ENCODE measurements at places on chromosomes 1 and 21.

- peak; percentile 0 for DNase-seq
Observed at GRCh38 chr1:227899141-227899819, 48.5 kb downstream of the WNT9A start.

DNA sequence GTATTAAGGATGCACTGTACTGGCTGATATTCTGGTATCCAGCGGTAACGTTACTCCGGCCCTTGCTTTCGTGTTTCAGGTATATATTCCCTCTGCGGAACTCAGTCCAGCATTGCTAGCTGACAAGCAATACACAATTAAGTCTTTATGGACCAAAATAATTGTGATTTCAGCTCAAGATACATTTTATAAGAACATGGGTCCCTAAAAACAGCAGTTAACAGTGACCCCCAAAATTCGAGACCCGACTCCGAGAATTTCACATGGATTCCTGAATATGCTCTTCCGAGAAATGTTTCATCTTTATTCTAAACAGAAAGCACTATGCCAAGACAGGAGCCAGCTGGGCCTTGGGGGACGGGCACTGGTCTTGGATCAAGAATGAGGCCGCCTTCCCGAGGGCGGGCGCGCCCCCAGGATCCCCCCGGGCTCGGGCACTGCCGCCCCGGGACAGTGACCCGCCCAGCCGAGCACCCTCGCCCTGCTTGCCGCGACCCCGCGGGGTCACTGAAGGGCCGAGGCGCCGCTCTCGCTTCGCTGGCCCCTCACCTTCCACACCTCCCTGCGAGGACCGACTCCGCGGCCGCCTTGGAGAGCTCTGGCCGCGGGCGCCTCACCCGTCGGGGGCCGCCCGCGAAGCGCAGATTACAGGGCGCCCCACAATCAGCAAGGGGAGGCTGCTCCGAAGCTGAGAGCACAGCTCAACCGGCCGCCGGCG lies 610 bp downstream of the SCYL3 start:
- no peak for DNase-seq

- no peak for DNase-seq
Observed at GRCh38 chr1:172946814-172947507, 103.8 kb downstream of the TNFSF18 start.

DNA sequence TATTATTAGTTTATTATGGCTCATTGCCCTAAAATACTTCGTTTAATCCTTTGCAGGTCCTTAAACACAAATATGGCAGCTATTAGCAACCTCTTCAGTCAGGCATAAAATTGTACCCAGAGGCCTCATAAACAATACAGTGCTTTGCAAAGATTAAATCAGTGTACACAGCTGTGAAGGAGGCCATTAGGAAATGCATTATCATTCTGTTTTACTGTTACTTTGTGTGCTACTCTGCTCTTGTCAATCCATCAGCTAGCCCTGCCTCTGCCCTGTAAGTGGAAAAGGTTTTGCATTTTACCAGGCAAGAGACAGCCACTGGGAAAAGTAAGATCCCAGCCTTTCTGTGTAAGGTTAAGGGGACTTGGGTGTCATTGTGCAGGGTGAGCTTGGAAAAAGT lies 415.7 kb upstream of the DAB1 start:
- no peak for DNase-seq

DNA sequence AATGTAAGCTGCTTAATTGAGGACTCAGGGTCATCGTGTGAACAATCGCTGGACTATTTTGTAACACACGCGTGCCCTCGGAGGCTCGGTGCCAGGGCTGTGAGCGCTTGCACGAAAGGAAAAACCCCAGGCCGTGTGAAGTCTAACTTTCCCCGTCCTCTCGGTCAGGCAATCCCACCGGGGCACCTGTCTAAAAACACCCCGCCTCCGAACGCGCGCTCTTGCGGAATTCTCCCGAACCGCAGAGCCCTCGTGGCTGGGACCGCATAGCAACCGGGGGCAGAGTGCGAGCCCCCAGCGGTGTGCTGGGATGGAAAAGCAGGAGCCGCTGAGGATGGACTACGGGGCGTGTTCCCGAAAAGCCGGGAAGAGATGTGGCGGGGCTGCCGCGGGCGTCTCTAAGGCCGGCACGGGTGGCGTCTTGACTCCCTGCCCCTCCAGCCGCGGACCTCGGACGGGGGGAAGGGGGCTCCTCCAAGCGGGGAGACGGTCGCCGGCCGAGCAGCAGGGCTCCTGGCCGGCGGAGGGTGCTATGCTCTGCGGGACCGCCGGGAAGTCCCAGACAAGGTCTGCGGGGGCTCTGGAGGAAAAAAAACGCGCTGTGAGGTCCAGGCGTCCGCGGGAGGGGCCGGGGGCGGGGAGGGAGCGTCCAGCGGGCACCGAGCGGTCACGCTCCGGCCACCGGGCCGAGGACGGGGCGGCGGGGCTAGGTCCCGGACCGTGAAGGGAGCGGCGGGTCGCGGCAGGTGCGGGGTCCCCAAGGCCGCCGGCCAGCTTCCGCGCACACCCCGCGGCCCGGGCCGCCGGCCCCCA lies 936 bp downstream of the ZBTB21 start:
- peak; percentile 65 for DNase-seq

GRCh38 chr1:155184835-155185782 lies 11.5 kb downstream of the TRIM46 start:
- DNase-seq: no peak

DNA sequence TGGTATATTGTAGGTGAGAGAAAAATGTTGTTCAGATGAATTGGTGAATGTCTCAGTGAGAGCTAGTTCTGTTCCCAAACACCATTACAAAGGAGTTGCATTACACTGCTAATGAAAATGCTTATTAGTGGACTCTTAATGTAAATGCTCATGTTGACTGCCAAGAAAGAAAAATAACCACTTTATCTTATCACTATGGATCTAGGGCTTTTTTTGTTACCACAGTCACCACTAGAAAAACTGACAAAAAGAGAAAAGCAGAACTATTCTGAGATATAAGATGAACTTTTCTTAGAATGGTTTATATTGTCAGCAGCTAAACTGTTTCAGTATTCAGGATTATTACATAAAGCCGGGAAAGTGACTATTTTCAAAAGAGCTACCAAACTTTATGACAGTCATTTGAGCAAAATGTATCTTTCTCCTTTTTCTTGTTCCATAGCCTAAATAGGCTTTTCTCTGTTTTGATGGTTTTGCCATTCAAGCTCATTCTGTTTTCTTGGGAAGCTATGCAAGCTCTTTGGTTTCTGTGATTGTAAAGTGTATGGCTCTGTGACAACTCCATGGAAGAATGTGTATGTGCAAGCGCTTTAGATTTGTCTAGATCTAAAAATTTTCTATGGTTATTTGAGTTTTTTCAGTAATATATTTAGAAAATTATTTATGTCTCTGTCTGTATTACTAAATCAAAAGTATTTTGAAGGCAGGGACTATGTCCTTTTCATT lies 64.2 kb upstream of the DPH5 start:
- no peak for DNase-seq

GRCh38 chr1:1432951-1433803 lies 2.3 kb upstream of the VWA1 start:
- peak; percentile 82 for DNase-seq

- no peak for DNase-seq
Observed at GRCh38 chr1:83905315-83905907, 93.5 kb downstream of the TTLL7 start.

DNA sequence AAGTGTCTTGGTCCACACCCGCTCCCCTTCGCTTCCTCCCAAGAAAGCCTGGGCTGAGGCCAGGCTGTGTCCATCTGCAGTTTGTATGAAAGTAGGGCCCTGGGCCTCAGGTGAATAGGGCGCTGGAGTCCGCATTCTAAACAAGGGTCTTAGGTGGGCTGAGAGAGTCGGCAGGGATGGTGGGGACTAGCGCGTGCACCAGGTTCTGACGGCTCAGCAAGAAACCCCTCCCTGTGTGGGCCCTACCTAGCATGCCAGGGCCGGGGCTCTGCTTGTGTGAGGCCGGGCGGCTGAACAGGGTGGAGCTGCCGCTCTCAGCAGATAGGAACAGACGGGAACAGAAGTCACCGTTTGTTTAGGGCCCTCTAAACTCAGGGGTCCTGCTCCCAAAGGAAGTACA lies 1.7 kb downstream of the ACTRT2 start:
- DNase-seq: no peak

GRCh38 chr1:217899614-217900013 lies 268.5 kb downstream of the SPATA17 start:
- DNase-seq: no peak

DNA sequence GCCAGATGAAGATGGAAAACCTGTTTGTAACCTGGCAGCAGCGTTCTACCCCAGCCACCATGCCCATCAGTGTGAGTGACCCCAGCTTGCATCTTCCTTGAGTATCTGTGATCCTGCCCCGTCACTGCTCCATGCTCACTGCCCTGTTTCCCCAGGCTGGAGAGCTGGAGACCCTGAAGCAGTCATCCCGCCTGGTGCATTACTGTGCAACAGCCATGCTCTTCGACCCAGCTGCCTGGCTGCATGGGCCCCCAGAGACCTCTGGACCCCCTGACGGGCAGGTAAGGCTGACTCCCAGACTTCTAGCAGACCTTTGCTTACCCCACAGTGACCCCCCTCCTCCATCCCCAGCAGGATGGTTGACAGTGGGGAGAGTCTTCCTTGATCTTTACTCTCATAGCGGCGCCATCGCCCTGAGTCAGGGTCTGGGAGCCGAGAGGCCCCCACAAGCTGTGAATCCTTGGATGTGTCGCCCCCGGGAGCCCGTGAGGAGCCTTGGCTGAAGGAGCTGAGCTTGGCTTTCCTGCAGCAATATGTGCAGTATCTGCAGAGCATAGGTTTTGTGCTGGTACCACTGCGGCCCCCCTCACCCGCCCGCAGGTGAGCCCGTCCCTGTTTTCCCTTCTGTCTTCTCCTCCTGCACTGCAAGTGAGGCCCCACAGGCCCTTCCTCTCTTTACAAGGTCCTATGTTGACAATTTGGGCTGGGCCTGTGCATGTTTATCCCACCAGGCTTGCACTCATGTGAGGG lies 10.4 kb downstream of the HYI start:
- no peak for DNase-seq

DNA sequence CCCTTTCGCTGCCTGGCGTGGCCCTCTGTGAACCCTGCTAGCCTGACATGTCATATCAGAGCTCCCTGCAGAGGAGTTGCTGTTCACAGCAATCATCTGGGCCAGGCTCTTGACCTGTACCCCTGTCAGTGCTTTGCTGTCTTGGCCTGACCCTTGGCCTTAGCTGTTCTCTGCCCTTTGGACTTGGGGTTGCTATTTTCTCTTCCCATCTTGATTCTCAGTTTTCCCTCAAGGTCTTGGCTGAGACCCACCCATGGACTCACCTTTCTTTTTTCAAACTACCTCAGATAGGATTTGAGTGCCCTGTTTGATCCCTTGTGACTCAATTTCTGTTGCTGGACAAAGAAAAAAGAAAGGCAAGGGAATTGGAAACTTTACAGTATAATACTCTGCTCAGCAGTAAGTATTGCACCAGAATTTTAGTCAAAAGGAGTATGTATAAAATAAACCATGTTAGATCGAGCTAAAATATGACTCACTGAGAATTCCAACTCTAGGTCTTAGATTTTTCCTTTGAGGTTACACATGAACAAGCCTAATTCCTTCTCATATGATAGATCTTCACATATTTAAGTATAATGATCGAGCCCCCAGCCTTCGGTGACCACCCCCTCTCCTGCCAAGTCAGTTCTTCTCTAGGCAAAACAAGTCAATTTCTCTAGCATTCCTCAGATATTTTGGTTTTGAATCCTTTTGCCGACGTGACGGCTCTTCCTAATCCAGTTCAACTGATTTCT lies 110.5 kb downstream of the NGF start:
- no peak for DNase-seq

DNA sequence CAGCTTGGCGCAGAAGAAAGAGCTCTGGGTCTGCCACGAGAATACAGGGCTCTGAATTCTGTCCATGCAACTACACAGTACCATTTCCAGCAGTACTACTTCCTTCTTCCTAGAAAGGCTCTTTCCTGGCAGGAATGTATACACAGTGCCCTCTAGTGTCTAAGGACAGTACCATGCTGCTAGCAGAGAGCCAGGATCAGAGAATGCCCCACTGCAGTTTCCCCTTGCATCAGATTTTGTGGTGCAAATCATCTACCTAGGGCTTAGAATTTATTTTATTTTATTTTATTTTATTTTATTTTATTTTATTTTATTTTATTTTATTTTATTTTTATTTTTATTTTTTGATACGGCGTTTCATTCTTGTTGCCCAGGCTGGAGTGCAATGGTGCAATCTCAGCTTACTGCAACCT lies 50.8 kb downstream of the PAX7 start:
- peak; percentile 21 for DNase-seq

DNA sequence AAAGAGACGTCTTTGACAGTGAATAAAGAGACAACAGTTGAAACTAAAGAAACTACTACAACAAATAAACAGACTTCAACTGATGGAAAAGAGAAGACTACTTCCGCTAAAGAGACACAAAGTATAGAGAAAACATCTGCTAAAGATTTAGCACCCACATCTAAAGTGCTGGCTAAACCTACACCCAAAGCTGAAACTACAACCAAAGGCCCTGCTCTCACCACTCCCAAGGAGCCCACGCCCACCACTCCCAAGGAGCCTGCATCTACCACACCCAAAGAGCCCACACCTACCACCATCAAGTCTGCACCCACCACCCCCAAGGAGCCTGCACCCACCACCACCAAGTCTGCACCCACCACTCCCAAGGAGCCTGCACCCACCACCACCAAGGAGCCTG lies 68.5 kb downstream of the TPR start:
- no peak for DNase-seq

GRCh38 chr1:16921391-16922185 lies at the start of gene CROCC:
CROCC (plus strand) TSS chr1:16921931; CDS start chr1:16922019, 88 bp downstream.
- DNase-seq: peak; percentile 97

GRCh38 chr1:3940754-3941345 lies 40.8 kb upstream of the C1orf174 start:
- DNase-seq: no peak

DNA sequence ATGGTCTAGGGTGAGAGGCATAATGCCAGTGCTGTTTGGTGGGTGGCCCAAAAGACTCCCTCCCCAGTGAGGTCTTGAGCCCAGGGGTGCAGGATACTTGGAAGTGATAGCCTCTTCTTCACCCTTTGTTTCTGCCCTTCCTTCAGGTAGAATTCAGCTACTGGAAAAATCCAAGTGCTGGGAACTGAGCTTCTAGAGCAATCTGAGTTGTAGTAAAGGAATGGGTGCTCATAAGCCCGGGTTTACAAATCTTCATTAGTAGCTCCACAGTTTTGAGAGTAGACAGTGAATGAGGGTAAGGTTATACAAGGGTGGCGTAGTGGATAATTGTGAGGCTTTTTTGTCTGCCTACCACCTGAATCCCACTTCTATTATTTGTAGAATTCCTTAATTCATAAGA lies 29.2 kb upstream of the CD84 start:
- no peak for DNase-seq

DNA sequence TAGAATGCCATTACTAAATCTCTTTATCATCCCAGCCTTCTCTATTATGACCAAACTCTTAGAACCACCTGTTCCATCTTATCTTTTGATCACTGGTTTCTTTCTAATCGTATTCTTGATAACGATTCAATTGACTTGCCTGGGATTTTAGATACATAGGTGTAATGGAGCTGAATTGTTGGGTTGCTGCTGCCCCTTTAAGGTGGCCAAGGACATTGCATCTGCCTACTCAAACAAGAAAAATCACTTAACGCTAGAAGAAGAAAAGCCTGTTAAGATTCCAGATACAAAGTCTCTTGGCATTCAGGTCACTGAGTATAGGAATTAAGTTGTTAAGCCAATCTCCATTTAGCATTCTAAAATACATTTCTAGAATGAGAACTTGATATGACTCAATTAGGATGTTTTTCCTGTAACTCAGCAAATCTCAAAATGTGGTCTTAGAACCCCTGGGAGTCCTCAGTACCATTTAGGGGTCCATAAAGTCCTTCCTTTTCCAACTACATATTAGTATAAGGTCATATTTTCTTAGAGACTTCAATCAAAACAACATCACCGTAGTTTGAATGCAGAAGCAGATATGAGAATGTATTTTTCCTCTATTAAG lies 12.4 kb downstream of the NEXN start:
- peak; percentile 38 for DNase-seq
